ENCODE measurements at places on chromosomes 7 and 10. TPM values are rescaled to one million over a fixed set of nuclear protein-coding genes. Genes with fewer than 3 reads are reported as not detected.
A peak's percentile ranks its signal among the peaks of the same experiment; 100 is the strongest.

Gene CPA1
- not detected for polyA plus RNA-seq

Gene ANKRD26
- polyA plus RNA-seq = 0.36 TPM

- H3K36me3 ChIP-seq = no peaks in the 10 kb centered on the region
- H3K4me1 ChIP-seq = no peaks in the 10 kb centered on the region
- no peak within 1 kb of the TSS for H3K4me3 ChIP-seq
- no peak within 1 kb of the TSS for H3K27ac ChIP-seq
- no peaks in the 10 kb centered on the region for H3K27me3 ChIP-seq
- DNase-seq = no peak
Observed at GRCh38 chr7:142770661-142771352, at the start of gene PRSS2. Gene PRSS2, plus strand, starts transcription at chr7:142770970. Its CDS starts 13 bp downstream, at chr7:142770983.

DNA sequence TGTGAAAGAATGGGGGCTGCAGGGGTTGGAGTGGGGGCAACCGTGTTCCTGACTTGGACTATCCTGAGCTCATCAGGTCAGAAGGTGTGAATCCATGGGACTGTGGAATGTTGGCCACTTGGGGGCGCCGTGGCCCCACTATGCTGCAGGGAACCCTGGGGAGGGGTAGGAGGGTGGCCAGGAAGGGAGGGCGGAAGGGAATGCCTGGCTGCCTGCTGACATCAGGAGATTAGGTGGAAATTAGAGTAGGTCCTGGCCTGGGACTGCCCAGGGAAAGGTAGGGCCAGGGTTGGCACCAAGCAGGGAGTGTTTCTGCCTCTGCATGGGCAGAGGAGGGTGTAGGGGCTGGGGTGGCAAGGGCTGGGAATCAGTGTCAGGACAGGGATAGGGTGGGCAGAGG is 65.8 kb upstream of the PRSS58 start:
- H3K4me3 ChIP-seq = no peak overlapping the region
- DNase-seq = no peak
- H3K27me3 ChIP-seq = no peaks in the 10 kb centered on the region
- no peak overlapping the region for H3K27ac ChIP-seq
- H3K4me1 ChIP-seq = no peaks in the 10 kb centered on the region

DNA sequence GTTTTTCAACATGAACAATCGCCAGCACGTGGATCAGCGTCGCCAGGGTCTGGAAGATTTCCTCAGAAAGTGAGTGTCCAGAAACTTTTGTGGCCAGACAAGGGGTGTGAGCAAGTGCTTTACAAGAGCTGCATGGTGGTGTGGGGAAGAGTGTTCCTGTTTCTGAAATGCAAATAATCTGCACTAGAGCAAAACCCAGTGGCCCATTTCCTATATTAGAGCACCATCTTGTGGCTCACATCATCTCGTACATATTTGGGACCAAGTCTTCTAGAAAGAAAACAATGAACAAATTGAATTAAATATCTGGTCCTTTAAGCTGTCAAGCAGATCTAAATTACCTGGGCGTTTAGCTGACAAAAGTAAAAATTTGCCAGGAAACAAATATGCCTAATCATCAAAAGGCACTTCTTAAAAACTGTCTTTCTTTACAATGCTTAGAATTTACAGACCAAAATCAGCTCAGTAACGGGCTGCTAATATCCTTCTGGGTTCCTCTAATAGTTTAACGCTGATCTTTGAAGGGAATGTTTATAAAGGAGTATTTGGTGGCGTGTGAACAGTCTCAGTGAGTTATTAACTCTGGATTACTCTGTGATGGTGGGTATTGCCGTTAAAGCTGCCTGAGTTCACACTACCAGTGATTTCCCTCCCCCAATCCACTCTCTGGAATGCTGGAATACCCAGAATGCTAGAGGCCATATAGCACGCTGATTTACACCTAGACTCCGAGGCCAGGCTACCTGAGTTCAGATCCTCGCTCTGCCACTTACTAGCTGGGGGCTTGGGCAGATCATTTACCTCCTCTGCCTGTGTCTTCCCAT is 73.6 kb downstream of the SNX10 start:
- peak overlapping the region; percentile 65 for H3K27ac ChIP-seq
- peak; percentile 85 for DNase-seq
- H3K4me1 ChIP-seq = peaks cover 22% of the 10 kb centered on the region
- H3K27me3 ChIP-seq = no peaks in the 10 kb centered on the region

Data from CD14-positive monocyte (primary cell).